Aortic smooth muscle cell (primary cell): ENCODE measurements at places on chromosomes 2 and 18. TPM values are rescaled to one million over a fixed set of nuclear protein-coding genes. Genes with fewer than 3 reads are reported as not detected.

ZNF24 gene
- 27.5 and 28.3 TPM in 2 replicates for total RNA-seq

NGEF gene
- total RNA-seq: 14.9 and 16.0 TPM in 2 replicates

ZSWIM2 gene
- not detected in 2 replicates for total RNA-seq

DSC1 gene
- total RNA-seq: not detected in 2 replicates

TCF4 gene
- 122 and 203 TPM in 2 replicates for total RNA-seq

EFEMP1 gene
- total RNA-seq: 1,165 and 1,581 TPM in 2 replicates

IL36G gene
- not detected in 2 replicates for total RNA-seq

POTEC gene
- not detected in 2 replicates for total RNA-seq

UCN gene
- 0.40 and 0.50 TPM in 2 replicates for total RNA-seq

SIX3 gene
- not detected in 2 replicates for total RNA-seq

SERPINB13 gene
- total RNA-seq: not detected in 2 replicates

TUBB8B gene
- not detected in 2 replicates for total RNA-seq

SCYGR3 gene
- total RNA-seq: not detected in 2 replicates

MTX2 gene
- total RNA-seq: 16.2 and 22.3 TPM in 2 replicates

CFAP65 gene
- not detected in 2 replicates for total RNA-seq

FOXI3 gene
- not detected in 2 replicates for total RNA-seq

SFTPB gene
- total RNA-seq: not detected in 2 replicates

SH2D6 gene
- total RNA-seq: 0.12 and 0.40 TPM in 2 replicates

TFCP2L1 gene
- 0.26 and 0.31 TPM in 2 replicates for total RNA-seq

SPEG gene
- 11.1 and 25.1 TPM in 2 replicates for total RNA-seq

DES gene
- 0.13 and 0.62 TPM in 2 replicates for total RNA-seq

CDH19 gene
- total RNA-seq: 1.2 and 1.7 TPM in 2 replicates

NT5DC4 gene
- not detected in 2 replicates for total RNA-seq

M1AP gene
- total RNA-seq: 0.06 and 0.26 TPM in 2 replicates

LOXL3 gene
- total RNA-seq: 66.2 and 155 TPM in 2 replicates

HSBP1L1 gene
- 5.2 and 5.4 TPM in 2 replicates for total RNA-seq

DLGAP1 gene
- total RNA-seq: 0.40 and 2.4 TPM in 2 replicates

CKAP2L gene
- total RNA-seq: 5.4 and 9.1 TPM in 2 replicates

OSBPL1A gene
- total RNA-seq: 28.1 and 40.3 TPM in 2 replicates

PER2 gene
- 4.1 and 5.0 TPM in 2 replicates for total RNA-seq
